ENCODE measurements at places on chromosomes 16 and 17.

GRCh38 chr17:79080349-79080748 lies 5.7 kb downstream of the ENGASE start:
- DNase-seq = no peak

- DNase-seq = no peak
Observed at GRCh38 chr17:82981141-82981730, 98.2 kb upstream of the METRNL start.

- DNase-seq = no peak
Observed at GRCh38 chr16:17831330-17831729, 360.6 kb upstream of the XYLT1 start.

DNA sequence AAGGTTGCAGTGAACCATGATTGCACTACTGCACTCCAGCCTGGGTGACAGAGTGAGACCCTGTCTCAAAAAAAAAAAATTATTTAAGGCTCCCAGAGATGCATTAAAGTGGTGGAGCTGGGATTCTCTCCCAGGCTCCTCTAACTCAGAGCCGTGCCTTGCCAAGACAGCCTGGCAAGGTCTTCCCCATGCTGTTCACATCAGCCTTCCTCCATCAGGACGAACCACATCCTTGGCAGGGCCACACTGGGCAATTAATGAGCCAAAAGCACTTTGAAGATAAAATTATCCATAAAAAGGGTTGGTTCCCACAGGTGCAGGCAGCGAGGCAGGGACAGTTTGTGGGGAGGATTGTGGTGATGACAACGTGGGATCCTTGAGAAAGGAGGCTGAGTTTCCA lies 19.8 kb upstream of the BBS2 start:
- DNase-seq = no peak

- no peak for DNase-seq
Observed at GRCh38 chr16:64892835-64893785, 228.8 kb downstream of the CDH11 start.

- DNase-seq = peak; percentile 22
Observed at GRCh38 chr17:43171586-43172487, 823 bp downstream of the NBR1 start.

- DNase-seq = no peak
Observed at GRCh38 chr17:21170809-21171208, 43.2 kb downstream of the TMEM11 start.

GRCh38 chr17:9158544-9159452 lies 137.5 kb downstream of the NTN1 start:
- DNase-seq = no peak

DNA sequence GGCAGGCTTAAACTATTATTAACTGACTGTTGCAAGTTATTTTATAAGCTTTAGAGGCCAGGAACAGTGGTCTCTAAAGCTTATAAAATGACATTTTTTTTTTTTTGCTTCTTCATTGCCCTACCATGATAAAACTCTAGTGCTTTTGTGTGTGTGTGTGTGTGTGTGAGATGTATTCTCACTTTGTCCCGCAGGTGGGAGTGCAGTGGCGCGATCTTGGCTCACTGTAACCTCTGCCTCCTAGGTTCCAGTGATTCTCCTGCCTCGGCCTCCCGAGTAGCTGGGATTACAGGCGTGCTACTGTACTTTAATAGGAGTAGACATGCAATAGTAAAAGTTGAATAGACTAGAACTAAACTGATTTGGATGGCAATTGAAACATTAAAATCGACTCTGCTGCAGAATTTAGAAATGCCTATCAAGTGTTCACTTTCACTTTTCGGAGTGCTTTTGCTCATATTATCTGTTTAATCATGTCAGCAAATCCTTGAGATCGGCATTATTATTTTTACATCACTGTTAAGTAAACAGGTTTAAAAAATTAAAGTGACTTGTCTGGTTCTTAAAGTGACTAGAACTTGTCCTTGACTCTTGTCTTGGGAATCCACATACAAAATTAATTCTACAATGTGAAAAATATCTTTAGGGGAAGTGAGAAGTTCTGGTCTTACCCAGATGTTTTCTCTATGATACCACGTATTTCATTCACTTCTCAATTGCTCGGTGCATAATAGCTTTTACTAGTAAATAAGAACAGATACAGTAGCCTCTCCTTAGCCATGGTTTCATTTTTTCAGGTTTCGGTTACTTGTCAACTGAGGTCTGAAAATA lies 8.4 kb upstream of the PCTP start:
- no peak for DNase-seq

DNA sequence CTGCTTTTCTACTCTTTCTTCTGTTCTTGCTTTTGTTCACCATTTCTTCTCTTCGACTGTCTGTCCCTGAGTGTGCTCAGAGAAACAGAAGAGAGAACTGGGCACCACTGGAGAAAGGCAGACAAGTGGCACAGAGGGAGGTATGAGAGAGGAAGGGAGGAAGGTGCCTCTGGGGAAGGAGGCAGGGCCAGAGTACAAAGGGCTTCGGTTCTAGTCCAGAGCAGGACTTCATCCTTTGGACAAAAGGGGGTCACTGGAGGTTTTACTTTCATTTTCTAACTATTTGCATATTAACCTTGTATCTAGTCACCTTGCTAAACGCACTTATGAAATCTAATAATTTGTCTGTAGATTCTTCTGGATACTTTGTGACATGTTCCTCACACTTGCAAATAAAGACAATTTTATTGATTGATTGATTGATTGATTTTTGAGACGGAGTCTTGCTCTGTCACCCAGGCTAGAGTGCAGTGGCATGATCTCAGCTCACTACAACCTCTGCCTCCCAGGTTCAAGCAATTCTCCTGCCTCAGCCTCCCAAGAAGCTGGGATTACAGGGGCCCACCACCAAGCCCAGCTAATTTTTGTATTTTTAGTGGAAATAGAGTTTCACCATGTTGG lies 13.5 kb downstream of the ITGB4 start:
- DNase-seq = no peak

DNA sequence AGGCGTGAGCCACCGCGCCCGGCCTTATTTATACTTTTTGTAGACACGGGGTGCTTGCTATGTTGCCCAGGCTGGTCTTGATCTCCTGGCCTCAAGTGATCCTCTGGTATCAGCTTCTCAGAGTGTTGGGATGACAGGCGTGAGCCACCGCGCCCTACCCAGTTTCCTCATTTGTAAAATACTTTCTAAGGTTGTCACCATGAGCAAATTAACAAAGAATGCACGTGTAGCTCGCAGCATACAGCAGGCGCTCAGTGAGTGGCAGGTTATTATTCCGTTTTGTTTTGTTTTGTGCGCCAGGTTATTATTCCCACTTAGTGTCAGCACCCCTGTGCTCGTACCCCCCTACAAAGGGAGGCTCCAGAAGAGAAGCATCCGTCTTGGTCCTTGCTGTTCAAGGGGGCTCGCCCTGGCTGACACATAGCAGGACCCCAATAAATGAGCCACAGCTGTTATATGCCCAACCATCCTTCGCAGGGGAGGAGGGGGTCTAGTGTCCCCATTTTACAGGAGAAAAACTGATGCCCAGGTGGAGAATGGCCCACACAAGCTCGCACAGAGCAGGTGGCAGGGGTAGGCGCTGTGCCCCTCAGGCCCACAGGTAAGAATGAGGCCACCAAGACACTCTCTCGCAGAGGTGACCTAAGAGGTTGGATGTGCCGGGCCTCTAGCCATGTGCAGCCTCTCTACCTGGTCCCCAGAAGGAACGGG lies 686 bp upstream of the MIEF2 start:
- DNase-seq = no peak

DNA sequence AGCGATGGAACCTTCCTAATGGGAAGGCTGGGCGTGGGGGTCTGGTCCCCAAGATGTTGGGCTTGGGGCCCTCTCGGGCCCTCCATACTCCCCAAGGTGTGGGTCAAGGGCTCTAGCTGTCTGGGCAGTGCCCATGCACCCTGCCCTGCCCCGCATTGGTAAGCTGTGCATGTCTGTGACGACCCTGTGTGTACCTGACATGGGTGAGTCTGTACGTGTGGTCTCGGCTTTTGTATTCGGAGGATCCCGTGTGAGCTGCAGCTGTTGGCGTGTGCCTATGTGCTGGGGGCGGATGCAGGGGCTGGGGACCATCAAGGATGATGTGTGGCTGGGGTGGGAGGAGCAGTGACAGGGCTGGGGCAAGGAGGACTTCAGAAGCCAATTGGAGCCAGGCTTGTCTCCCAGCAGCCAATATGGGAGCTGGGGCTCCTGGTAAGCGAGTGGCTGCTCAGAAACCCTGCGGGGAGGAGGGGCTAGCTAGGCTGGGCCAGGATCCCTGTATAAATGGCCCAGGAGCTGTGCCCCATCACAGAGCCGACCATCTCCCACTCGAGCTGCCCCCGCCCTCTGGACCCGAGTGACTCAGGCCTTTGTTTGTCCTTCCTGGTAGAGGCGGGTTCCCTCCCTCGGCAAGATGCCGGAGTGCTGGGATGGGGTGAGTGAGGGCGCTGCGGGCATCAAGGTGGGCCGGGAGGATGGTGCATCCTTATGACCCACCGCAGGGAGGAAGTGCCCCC lies at the start of gene NDRG4:
Gene NDRG4 (plus strand): TSS at position 529 of the 737 bp plus-strand sequence. CDS start 106 bp downstream, at position 635.
- DNase-seq = peak; percentile 61

DNA sequence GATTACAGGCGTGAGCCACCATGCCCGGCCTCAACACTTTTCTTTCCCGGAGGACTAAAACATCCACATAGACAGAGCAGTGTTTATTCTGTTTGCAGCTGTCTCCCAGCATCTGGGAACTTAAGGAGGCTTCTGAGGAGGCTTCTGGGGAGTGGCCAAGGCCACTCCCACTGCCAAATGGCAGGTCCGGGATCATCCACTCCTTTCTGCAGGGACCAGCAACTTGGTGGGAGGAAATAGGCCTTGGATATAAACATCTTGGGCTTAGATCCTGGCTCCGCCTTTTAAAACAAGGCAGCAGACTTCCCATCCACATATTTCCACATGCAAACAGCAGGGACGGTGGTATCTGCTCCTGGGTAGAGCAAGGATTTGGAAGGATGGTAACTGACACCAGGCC lies 14.1 kb upstream of the SPATA32 start:
- DNase-seq = no peak

All from activated naive CD4-positive, alpha-beta T cell treated with anti-CD3 and anti-CD28 coated beads for 36 hours (primary cell).